Stimulated activated CD8-positive, alpha-beta memory T cell treated with anti-CD3 and anti-CD28 coated beads, Interleukin-7, amount 100 ng/mL, for 48 hours (primary cell): ENCODE measurements at places on chromosomes 13 and 19.

GRCh38 chr19:4676955-4677731 lies 7.0 kb upstream of the MYDGF start:
- DNase-seq, result no peak

DNA sequence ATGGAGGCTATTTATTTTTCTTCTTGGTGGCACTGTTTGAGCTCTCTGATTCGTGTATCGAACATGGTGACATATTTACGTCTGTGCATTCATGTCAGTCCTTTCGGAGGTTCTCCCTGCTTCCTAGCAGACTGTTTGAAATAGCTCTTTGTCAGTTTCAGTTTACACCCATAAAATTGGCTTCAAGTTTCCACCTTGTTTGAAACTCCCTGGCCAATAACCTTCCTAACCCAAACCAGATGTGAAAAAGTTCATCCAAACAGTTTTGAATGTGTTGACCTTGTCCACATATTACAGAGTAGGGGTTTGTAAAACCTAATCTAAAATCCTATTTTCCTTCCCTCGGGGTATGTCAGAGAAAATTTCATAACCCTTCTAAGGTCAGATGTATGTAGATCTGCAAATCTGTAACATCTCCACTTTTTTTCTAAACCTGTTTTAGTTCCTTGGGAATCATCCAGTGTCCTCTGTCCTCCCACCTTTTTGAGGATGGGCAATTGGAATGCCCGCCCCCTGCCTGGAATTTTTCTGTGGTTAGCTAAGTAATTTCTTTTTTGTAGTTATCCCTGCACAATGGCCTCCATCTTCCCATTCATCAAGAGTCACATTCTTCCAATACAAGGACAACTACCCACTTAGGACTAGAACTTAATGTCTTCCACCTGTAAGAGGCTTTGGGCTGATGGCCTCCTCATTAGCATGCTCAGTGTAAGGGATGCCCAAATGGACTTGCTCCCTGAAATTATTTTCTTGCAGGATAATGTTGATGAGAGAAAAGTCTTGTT lies 499.8 kb downstream of the GPC6 start:
- no peak for DNase-seq

GRCh38 chr13:109790086-109790485 lies 3.7 kb upstream of the IRS2 start:
- no peak for DNase-seq

- DNase-seq, result no peak
These were observed 536.5 kb downstream of the KCTD12 start for GRCh38 chr13:76349700-76350099.

GRCh38 chr13:75312884-75313520 lies 169.0 kb downstream of the TBC1D4 start:
- DNase-seq, result peak; percentile 46

DNA sequence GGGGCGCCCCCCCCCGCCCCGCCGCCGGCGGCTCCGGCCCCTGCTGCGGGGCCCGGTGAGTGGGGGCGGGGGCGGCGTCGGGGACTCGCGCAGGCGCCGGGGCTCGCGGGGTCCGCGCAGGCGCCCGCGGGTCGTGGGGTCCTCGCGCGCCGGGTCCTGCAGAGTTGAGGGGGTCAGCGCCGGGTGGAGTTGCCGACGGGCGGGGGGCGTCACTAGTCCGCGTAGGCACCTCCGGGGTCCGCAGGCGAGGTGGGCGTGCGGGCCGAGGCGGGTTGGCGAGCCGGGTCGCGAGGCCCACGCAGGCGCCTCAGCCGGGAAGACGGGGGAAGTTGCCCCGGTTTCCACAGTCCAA lies 365 bp downstream of the PPP6R1 start:
- no peak for DNase-seq

DNA sequence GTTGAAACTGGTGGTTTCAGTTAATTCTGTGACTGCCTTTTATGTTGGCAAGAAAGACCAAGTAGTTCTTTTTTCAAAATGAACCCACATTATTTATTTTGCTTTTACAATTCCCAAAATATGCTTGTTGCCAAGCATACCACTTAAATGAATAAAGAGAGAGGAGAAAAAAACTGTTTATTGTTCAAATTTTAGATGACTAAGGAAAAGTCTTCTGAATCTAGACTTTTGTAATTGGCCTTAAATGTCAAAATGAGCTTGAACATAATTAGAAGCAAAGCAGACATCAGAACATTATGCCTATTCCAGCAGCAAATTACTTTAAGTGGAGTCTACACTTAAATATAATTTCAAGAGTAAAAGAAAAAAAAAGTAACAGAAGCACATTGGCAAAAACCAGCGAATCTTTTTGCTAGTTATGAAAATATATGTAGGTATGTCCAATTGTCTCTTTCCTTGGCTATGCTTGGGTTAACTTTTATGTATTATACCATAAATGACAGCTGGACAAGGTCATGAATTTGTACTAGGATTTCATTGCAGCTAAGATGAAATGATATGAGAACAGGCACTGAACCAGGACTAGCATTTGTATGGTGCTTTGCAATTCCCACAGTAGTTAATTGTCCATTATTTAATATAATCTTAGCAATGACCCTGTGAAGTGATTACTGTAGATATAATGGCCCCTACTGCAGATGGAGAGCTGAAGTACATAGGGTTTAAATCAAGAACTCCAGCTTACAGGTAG lies 211.9 kb downstream of the NALCN start:
- DNase-seq, result no peak

DNA sequence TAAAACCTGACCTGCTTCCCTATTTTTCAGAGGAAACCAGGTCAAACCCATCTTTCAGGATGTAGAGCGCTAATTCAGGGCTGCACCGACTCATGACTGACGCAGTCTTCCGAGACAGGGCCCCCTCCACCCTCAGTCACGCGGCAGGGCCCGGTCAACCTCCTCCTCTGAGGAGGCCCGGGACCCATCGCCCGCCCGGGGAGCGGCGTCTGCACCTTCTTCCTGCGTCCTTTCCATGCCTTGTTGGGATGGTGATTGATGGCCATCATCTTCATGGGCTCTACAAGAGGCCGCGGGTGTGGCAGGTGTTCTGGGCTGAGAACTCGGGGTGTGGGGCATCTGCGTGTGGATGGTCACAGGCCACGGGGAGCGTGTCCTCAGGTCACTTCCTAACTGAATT lies 26.0 kb downstream of the GRTP1 start:
- DNase-seq, result no peak

GRCh38 chr13:85654227-85654626 lies 145.0 kb downstream of the SLITRK6 start:
- DNase-seq, result no peak

DNA sequence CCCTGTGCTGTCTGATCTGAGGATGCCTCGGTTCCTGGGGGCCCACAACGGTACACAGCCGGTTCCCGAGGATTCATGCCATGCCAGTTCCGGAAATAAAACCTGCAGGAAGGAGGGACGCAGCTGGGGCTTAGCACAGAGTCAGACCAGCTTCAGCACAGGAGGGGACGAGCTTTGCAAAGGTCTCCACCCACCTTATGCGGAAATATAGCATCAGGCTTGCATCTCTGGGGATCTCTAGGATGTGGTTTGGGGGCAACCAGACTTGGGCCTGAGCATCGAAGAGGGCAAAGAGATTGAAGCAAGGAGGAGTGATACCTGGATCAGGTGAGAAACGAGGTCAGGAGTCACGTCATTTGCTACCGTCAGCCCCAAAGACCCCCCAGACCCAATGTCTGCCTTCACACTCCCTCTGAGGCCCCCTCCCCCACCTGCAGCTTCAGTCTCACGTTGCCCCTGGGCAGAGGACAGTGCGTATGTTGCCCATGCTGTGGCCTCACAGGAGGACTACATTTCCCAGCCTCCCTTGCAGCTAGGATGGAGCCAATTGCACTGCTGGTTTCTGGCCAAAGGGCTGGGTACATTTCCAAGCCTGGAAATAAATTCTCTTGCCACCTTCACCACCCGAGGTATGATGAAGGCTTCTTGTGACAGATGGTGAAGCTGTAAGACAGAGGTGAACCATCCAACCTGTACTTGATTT lies 12.1 kb downstream of the TYK2 start:
- DNase-seq, result no peak

DNA sequence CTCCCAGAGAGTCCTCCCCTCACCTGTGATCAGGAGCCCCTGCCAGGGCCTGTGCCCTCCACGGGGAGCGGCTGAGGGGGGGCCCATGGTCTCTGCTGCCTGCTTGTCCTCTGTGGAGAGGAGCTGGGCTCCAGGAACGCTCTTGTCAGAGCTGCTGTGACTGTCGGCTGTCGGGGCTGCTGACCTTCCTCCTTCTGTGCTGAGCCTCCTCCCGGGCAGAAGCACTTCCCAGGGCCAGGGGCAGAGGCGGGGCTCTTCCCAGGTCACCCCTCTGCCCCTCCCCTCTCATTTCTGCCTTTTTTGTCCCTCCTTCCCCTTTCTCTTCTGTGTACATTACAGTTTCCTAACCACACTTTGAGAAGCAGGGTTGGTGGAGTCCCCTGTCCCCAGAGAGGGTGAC lies at the start of gene CEACAM4:
Gene CEACAM4 (minus strand): TSS at position 198 of the 400 bp plus-strand sequence. CDS start 111 bp downstream, at position 87.
- DNase-seq, result no peak

DNA sequence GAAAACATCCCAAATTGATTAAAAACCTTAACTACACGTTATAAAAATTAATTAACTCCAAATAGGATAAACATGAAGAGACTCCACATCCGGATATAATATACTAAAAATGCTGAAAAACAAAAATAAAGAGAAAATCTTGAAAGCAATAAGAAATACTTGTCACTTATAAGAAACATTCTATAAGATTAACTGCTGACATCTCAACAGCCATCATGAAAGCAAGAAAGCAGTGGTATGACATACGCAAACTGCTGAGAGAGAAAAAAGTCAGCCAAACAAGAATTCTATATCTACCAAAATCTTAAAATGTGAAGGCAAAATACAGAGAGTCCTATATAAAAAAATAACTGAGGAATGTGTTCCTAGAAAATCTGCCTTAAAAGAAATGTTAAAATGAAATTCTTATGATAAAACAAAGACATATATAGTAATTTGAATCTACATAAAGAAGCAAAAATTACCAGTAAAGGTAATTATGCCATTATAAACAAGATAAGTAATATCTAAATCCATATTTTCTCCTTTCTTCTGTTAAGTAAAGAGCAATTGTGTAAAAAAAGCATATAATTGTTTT lies 1851.1 kb downstream of the PCDH9 start:
- DNase-seq, result no peak

DNA sequence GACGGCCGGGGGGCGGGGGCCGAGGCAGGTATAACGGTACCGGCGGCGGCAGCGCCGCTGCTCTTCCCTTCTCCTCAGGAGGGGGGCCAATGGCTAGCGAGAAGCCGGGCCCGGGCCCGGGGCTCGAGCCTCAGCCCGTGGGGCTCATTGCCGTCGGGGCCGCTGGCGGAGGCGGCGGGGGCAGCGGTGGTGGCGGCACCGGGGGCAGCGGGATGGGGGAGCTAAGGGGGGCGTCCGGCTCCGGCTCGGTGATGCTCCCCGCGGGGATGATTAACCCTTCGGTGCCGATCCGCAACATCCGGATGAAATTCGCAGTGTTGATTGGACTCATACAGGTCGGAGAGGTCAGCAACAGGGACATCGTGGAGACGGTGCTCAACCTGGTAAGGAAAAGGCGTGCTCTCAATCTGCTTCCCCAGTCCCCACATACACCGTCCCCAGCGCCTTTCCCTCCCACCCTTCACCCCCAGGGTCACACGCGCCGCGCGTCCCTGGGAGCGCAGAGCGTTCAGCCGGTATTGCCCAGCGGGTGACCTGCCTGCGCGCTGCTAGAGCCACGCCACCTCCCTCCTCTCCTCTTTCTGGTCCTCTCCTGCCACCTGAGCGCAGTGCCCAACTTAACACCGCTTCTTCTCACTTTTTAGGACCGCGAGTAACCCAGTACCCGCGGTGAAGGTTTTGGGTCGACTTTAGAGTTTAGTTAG lies 814 bp downstream of the NBEA start:
- no peak for DNase-seq

GRCh38 chr19:49588365-49589122 lies 2.4 kb upstream of the PRR12 start:
- no peak for DNase-seq

- no peak for DNase-seq
These were observed 590 bp downstream of the LILRB5 start for GRCh38 chr19:54256250-54257115.

DNA sequence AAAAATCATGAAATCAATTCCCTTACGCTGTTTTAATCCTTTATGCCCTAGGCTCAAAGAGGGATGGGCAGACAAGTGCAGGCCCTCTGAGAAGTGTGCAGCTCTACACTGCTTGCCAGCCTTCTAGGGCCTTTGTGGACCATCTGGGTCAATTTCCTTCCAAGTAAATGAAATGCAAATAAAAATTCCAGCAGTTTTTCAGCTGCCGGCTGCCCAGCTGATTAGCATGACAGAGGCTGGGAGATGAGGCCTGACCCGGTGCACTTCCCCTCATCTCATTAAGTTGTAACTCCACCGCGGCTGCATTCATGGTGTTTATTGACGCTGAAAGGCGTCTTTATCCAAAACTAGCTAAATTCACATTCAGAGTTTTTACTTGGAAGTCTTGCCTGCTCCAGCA lies 47.5 kb upstream of the GSX1 start:
- no peak for DNase-seq

DNA sequence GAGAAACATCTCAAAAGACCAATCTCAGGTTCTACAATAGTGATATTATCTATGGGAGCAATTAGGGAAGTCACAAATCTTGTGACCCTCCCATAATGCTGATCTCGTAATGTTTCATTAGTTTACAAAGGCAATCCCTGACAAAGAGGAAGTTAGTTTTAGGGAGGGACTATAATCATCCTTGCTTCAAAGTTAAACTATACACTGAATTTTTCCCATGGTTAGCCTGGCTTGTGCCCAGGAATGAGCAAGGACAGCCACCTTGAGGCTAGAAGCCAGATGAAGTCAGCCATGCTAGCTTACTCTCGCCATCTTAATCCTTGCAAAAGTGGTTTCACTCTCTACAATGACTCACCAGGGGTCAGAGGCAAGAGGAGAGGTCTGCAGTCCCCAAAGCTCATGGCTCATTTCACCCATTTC lies 5.4 kb downstream of the CEACAM3 start:
- DNase-seq, result no peak

GRCh38 chr13:98994896-98995295 lies 17.0 kb upstream of the DOCK9 start:
- no peak for DNase-seq

DNA sequence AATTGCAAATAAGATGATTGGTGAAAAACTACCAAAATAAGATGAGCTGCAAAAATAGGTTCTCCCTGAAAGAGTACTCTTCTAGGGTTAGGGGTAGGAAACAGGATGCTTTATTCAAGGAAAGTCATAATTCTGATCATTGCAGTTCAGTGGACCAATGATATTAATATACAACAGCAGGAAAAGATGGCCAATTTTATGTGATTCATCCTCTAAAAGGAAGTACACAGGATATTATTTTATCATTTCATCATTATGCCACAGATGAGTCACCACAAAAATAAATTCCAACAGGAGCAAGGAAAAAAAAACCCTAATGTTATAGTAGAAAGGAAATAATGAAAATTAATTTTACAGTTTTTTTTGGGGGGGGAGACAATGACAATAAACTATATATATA lies 205.0 kb downstream of the NALCN start:
- no peak for DNase-seq
